ENCODE measurements at places on chromosomes 1 and 21.

- no peak for DNase-seq
These were observed 116.1 kb downstream of the SPATA17 start for GRCh38 chr1:217747156-217747769.

GRCh38 chr1:226979115-226979516, 39.0 kb downstream of the COQ8A start:
- DNase-seq, result no peak

DNA sequence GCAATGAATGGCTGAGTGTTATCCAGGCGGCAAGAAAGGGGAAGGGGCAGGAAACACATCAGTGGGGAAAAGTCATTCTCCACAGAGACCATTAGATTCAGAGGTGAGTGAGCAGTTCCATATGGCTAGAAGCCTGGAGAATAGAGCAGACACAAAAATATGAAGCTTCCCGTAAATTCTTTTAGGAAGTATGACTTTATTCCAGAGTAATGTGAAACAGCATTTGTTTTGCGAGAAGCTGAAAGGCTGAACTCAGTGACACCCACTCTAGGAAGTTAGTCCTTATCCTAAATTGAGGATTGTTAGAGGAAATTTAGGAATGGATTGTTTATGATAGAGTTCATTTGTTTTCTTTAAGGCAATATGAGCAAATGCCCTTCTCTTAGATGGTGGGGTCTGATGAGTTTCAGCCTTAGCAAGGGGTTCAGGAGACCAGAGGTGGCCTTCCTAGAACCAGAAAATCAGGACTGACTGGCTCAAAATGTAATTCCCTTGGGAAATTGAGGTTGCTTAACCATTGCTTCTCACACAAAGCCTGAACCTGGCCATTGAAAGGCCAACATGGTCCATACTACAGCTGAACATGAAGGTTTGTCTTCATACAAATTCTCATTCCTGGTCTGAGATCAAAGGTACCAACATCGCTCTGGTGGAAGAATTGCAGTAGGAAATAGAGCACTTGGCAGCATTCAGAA, 167.5 kb downstream of the TPR start:
- no peak for DNase-seq

DNA sequence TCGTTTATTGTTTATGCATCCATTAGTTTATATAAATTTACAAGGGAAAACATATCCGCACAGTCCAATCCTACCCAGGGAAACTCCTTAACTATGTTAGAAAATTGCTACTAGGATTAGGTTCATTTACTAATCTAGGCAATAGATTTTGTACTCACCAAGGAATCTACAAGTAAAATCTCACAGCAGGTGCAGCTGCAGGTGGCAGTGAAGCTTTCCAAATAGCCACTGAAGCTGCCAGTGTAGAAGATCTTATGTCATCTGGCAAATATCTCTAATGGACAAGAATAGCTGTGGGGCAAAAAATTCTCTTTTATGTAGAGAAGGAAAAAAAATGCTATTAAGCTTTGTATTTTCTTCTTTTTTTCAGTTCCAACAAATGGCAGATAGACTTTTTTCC, 963.4 kb upstream of the ADGRL4 start:
- DNase-seq, result no peak

- DNase-seq, result peak; percentile 57
These were observed 42.1 kb downstream of the YARS1 start for GRCh38 chr1:32774950-32775634.

DNA sequence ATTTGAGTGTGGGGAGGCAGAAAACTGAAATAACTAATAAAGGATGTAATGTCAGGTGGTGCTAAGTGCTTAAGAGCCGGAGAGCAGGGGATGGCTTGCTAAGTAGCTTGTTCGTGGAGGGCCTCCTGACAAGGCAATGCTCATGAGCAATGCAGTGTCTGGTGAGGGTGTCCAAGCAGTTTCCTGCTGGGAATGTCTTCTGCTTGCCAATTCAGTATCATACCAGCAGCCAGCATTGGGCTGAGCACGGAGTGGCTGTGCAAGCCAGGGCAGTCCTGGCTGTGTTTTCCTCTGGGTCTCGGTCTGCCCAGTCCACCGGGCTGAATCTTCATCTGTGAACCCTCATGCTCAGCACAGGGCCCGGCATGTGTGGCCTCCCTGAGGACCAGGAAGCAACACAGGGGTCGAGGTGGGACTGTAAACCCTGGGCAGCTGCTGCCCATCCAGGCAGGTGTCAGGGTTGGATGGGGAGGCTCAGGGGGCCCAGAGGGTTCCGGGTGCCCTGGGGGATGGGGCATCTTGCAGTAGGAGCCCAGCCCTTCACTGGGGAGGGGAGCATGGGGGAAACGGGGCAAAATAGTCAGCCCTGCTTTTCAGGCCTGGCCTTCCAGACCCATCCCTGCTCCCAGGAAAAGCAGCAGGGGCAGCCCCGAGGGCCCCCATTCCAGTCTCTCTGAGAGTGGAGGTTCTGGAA, 27.5 kb downstream of the EDN2 start:
- DNase-seq, result no peak

GRCh38 chr1:7667625-7668218, 103.4 kb upstream of the VAMP3 start:
- DNase-seq, result peak; percentile 33

DNA sequence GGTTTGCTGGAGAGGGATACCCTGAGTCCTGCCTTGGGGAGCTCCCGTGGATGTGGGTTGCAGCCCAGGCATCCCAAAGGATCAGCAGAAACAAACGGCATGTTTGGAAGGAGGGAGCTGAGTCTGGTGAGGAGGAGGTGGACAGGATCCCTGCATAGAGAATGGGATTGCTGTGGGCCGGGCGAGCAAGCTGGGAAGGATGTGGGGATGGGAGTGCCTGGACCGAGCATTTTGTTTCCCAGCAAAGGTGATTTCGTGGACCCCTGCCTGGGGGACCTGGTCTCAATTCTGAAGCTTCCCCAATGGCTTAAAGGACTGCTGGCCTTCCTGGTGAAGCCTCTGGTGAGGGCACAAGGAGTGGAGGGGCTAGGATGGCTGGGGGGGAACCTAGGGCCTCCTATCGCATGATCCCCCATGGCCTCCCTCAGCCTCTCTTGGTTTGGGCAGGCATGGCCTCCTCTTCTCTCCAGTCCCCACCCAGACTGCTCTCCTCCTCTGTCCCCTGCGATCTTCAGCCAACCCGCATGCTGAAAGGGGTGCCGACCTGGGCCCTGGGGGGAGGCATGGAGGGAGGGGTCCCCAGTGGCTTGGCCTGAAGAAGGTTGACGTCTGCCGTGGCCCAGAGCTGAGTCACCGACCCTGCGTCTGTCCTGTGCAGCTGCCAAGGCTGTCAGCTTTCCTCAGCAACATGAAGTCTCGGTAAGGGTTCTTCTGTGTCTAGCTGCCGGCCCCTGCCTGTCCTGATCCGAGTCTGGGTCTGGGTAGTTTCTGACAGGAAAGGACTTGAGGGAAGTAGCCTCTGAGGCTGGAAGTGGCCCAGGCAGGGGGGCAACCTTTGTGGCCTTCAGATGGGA, 16.3 kb downstream of the FAAH start:
- no peak for DNase-seq

GRCh38 chr1:72009173-72010093, 272.9 kb downstream of the NEGR1 start:
- DNase-seq, result no peak

DNA sequence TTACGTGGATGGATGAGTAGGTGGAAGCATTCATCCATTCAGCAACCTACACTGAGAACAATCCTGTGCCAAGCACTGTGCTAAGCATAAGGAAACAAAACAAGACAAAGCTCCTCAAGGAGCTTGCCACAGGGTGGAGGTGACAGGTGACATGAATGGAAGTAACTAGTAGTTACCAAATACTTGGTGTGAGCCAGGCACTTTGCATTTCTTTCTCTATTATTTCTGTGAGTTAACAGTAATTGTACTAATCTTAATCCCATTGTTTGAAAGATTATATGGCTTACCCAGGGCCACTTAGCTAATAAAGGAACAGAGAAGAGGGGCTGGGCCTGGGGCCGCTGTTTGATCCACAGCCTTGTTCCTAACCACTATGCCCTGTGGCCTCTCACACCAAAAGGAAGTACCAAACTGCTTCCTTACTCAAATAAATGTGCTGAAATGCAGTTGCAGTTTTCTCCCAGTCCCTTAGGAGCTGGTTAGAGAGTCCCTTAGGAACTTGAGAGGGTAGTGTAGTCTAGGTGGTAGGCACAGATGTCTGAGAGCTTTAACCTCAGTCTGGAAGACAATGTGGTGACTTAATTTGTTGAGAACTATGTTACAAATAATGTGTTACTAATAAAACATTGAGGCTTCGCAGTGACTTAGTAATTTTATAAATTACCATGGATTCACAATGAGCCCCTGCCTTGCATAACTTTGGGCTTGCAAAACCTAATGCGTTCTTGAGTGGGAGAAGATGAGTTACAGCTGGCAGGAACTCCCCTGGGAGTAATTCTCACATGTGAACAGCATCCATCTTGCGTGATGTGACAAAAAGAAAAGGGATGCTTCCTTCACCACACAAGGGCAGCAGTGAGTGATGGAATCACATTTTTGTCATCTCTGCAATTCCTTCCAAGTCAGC, 69.8 kb downstream of the MPZL1 start:
- no peak for DNase-seq

DNA sequence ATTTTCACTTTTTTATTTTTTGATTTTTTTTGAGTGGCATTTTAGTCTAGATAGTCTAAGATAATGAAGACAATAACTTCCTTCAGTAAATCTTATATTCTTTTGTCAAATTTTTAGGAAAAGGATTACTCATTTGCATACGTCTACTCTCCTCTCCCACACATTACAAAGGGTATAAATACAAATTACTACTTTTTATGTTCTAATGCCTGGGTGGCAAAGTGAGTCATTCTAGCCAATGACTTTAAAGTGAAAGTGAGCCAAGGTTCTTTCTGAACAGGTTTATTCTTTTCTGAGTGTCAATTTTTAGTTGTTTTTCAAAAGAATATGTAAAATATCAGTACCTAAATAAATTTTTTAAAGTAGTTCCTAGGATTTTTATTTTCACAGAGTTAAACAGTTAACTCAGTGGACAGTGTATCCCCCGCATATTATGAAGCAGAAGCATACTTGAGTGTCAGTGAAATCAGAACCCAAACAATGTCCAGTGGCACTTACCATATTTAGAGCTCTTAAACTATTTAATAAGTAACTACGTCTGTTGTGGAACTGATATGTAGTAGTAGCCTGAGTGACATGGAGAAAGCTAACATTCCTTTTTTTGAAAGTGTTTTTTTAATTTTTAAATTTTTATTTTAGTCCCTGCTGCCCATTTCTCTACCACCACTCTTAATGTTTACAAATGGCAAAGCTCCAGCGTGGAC, 141.7 kb downstream of the PHTF1 start:
- no peak for DNase-seq

- DNase-seq, result no peak
These were observed 105.7 kb upstream of the CASZ1 start for GRCh38 chr1:10901891-10902805.

GRCh38 chr21:37909936-37910335, 6.3 kb downstream of the KCNJ6 start:
- DNase-seq, result no peak

GRCh38 chr1:3907031-3907534, 7.0 kb upstream of the C1orf174 start:
- DNase-seq, result no peak

- no peak for DNase-seq
These were observed 5.8 kb upstream of the KANK4 start for GRCh38 chr1:62325081-62325480.

- DNase-seq, result no peak
These were observed 48.0 kb downstream of the H3-3A start for GRCh38 chr1:226110249-226111097.

- no peak for DNase-seq
These were observed 346.6 kb downstream of the RPS6KC1 start for GRCh38 chr1:213397638-213398037.

DNA sequence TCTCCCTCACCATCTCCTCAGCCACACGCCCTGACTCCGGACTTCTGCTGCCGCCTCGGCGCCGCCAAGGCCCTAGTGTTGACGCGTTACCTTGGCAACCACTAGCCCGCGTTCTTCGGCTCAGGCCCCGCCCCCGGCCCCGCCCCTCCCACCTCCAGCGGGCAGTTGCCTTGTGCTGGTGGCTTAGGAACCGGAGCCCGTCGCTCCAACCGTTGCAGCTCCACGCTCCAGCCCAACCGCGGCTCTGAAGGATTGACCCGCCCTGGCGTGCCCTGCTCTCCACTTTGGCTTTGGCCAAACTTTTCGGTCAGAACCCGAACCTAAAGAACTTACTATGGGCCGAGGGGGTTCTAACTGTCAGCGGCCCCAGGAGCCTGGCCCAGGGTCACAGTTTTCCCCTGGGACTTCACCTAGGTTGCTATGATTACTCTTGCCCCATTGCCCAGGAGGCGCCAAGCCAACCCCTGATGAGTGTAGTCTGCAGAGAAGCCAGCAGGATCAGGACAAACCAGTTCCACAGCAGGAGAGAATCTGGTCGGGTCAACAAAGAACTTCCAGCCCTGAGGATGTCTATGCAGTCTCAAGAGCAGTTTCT, at the start of gene CFAP45:
Gene CFAP45 (minus strand): TSS at position 80 of the 595 bp plus-strand sequence. CDS start 67 bp downstream, at position 13.
- DNase-seq, result peak; percentile 53

GRCh38 chr1:177862916-177863315, 106.9 kb downstream of the SEC16B start:
- no peak for DNase-seq

DNA sequence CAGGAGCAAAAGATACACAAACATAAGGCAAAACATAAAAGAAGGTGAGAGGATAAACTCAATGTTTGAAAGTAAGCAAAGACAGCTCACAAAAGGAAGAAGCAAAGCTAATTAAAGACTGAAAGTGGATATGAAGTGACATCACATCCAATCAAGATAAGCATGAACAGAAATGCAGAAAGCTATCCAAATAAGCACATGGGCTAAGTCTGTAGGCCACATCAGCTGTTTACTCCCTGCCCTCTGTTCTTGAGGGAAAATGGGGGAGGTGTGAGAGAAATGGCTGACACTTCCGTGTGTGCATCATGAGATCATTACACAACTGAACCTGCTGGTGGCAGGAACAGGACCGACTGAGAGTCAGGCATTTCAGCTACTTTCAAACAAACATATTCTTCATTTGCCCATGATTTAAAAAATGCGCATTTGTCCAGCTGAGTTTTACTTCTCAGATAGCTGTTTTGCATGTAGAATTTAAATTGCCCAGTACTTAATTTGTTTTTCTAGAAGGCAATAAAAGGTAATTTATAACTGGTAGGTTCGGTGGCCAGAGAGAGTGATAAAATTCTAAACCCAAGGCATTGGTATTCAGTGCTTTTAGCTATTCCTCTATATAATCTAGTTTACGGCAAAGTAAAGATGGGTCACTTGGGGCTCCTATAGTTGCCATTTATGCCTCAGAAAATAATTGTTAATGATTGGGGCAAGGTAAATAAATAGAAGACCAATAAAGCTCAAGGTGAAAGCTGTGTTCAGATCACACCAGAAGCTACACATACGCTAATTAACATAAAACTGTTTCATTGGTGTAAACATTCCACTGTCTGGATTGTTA, 27.2 kb upstream of the MAN1A2 start:
- no peak for DNase-seq

Data from pulmonary artery endothelial cell (primary cell).